ENCODE measurements at places on chromosomes 7 and 10.

DNA sequence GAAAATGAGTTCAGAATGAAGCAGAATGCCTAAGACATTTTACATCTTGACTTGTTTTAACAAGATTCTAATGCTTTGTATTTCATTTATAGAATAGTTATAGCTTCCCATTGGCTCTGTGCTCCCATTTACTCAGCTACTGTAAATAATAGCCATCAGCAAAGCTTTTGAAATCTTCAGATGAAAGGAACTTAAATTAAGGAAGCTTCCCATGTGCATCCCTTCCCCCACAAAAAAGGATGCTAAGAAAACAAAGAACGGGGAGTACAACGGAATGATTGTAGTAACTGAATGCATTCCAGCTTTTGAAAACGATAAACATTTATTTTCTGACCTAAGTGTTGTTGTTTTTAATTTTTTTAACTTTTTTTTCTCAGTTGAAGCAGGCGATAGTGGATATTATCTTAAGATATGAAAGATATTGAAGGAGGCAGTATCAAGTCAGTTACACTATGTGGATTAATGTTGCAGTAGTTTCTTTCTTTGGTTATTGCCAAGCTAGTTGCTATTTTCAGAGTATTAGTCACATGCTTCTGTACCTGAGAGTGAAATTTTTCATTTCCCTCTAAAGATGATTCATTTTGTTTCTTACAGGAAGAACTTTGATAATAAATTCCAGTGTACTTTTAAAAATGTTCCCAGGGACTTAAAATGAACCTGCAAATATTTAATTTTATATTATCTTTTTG, 129.2 kb downstream of the KCND2 start:
- DNase-seq, result no peak

GRCh38 chr10:109963439-109963838, 40.1 kb upstream of the XPNPEP1 start:
- no peak for DNase-seq

GRCh38 chr7:34672430-34672829, 14.4 kb downstream of the NPSR1 start:
- DNase-seq, result no peak

DNA sequence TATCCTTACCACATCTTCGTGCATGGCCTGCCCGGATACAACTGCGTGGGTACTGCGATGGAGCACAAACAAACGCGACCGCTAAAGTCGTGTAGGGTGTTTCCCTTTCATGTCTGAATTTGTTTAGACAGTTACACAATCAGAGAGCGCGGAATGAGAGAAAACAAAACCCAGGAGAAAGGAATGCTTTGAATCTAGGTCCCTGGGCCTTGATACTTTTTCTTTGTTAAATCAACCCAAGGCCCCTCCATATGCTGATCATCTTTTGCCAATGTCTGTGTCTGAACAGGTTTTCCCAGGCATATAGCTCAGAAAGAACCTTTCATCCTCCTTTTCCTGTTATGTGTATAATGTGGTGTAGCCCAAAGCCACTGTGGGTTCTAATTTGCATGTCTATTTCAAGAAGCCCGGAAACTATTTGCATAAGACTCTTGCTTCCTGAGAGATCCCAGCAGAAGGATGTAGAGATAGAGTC, 145.8 kb downstream of the FRMD4A start:
- no peak for DNase-seq
